G401 (cell line): ENCODE measurements at places on chromosomes 7 and 10. TPM values are rescaled to one million over a fixed set of nuclear protein-coding genes. Genes with fewer than 3 reads are reported as not detected.

Gene MYO3A
- not detected in 2 replicates for total RNA-seq

Gene GIMAP4
- total RNA-seq: not detected in 2 replicates

Gene AUTS2
- total RNA-seq: 0.06 and 4.4 TPM in 2 replicates

Gene GTPBP10
- total RNA-seq: 9.0 and 15.0 TPM in 2 replicates

Gene HEPACAM2
- not detected in 2 replicates for total RNA-seq

Gene SFXN4
- total RNA-seq: 33.3 and 49.4 TPM in 2 replicates

Gene GRM8
- not detected in 2 replicates for total RNA-seq

Gene EPO
- not detected in 2 replicates for total RNA-seq

Gene TACR2
- total RNA-seq: not detected in 2 replicates

DNA sequence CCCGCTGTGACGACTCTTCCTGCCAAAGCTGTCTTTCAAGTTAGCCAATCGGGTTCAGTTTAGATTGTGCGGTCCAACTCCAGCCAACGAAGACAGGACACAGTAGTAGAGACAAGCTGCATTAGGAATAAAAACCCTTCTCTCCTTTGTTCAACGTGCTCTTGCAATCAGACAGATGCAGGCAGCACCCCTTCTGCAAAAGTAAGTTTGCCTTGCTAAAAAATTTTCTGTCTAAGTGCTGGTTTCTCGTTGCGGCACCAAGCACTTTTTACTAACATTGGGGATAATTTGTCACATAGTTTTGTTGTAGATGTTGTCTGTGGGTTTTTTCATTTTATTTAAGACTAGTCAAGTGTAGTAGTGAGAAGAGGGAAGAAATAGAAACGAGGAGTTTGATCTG lies 58.1 kb downstream of the MINPP1 start:
- no peak for DNase-seq

- DNase-seq: no peak
These were observed 47.0 kb upstream of the DRGX start for GRCh38 chr10:49442863-49443262.

GRCh38 chr7:36739351-36739750 lies 15.1 kb upstream of the AOAH start:
- no peak for DNase-seq

DNA sequence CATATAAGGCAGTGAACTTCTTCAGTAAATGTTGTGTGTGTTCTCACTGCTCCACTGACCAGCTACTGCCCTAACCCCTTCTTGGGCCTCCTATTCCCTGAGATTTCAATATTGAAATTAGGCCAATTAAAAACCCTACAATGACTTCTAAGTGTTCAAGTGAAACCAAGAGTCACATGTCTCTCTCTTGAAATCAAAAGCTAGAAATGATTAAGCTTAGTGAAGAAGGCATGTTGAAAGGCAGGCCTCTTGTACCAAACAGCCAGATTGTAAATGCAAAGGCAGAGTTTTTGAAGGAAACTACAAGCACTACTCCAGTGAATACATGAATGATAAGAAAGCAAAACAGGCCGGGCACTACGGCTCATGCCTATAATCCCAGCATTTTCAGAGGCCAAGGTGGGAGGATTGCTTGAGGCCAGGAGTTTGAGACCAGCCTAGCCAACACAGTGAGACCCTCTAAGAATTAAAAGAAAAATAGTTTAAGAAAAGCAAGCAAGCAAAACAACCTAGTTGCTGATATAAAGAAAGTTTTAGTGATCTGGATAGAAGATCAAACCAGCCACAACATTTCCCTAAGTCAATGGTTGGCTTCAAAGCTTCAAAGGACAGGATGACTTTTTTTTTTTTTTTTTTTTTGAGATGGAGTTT lies 22.3 kb downstream of the BRAF start:
- no peak for DNase-seq

DNA sequence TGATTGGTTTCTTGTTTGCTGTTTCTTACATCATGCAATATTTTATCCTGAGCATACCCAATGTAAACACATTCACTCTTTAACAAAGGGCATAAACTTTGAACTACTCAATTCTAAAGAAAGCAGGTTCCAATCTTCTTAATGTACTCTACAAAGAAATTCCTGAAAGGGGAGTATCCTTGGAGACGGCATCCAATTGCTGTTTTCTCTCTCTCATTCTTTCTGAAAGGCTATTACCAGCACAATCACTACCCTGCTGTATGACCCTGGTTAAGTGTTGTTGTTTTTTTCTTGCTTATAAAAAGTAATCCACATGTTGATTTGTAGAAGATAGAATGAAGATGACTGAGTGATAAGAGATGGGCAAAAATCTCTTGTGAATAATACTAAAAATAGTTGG lies 176.0 kb downstream of the ZNF365 start:
- no peak for DNase-seq

DNA sequence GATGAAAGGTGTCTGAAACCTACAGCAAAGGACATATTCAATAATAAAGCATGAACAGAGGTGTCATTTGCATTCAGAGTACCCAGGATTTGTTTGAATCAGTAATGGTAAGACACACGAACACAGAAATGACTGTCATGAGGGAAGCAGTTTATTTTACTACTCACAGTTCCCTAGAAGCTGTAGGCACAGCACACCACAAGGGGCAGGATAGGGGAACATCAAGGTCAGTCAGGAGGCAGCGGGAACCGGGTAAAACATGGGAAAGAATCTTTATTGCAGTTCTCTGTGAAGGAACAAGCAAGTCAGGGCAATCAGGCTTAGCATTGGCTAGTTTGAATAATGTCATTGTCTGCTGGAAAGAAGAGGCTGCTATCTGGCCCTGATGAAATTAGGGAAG lies 70.2 kb upstream of the PDSS1 start:
- DNase-seq: no peak

- no peak for DNase-seq
These were observed at the start of gene FUOM for GRCh38 chr10:133357285-133358161. Gene FUOM (minus strand): TSS chr10:133358019. CDS start chr10:133358007, 12 bp downstream.

DNA sequence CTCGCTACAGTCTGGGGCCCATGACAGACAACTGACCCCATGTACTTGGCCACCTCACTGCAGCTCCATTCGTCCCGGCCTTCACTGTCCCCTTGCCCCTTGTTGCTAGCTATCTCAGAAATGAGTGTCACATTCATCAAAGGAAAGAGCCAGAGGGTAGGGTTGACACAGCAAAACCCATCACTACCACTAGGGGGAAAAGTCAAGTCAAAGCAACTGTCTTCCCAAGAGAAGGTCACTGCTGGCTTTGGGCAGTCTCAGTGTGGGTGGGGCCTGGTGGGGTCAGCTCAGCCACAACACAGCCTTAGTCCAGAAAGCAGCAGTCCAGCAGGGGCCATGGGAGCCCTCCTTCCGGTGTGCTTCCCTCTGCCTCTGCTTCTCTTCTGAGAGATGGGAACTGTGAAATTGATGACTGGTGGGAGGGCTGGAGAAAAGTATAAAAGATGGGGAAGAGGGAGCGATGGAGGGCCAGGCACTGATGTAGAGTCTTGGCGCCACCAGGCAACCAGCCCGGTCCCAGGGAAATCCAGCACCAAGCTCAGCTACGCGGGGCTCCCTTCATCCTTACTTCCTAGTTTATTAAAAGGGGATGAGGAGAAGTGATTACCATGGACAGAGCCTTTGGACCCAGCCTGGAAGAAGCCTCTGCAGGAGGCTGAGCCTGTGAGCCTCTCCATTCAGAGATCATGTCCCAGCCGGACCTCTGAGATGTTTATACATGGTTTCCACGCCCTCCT lies 58.0 kb downstream of the PLXNA4 start:
- DNase-seq: no peak

GRCh38 chr10:49500412-49500811 lies 38.5 kb downstream of the ERCC6 start:
- no peak for DNase-seq

- no peak for DNase-seq
These were observed 85.2 kb downstream of the VTI1A start for GRCh38 chr10:112532189-112532588.

- no peak for DNase-seq
These were observed 4.4 kb upstream of the GRK5 start for GRCh38 chr10:119203006-119203405.

GRCh38 chr10:80708185-80708584 lies 170.5 kb downstream of the SH2D4B start:
- no peak for DNase-seq

- no peak for DNase-seq
These were observed 6.3 kb upstream of the WNT16 start for GRCh38 chr7:121322460-121322859.
